Epithelial cell of esophagus (primary cell): ENCODE measurements at places on chromosomes 7 and 10.

GRCh38 chr7:118288098-118288497 lies 63.6 kb downstream of the ANKRD7 start:
- DNase-seq = no peak

- DNase-seq = peak; percentile 17
These were observed 569 bp downstream of the ZNF316 start for GRCh38 chr7:6637544-6638229.

DNA sequence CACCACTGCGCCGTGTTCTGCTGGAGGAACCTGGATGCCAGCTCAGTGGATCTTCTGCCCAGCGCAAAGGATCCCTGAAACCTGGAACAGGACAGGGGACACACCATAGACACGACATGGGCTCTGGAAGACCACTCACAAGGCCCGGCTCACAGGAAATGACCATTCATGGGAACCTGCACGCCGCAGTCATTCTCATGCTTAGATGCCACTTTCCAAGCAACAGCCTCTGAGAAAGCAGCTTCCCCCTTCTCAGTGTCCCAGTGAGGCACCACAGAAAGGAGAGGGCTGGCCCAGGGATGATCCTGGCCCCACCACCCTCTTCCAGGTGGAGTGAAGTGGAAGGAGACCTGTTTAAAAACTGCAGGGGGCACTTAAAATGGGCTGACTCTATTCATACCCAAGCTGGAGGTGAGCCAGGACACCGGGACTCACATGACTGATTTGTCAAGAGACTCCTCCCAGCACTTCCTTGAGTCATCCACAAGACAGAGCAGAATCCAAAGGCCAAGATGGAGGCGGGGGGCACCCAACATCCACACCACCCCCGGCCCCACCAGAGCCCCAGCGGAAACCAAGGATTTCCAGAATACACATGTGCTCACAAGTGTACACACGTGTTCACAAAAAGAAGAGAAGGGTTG lies 11.2 kb downstream of the CTBP2 start:
- DNase-seq = peak; percentile 88

- peak; percentile 39 for DNase-seq
These were observed 46.0 kb downstream of the ATAD1 start for GRCh38 chr10:87771871-87772500.

DNA sequence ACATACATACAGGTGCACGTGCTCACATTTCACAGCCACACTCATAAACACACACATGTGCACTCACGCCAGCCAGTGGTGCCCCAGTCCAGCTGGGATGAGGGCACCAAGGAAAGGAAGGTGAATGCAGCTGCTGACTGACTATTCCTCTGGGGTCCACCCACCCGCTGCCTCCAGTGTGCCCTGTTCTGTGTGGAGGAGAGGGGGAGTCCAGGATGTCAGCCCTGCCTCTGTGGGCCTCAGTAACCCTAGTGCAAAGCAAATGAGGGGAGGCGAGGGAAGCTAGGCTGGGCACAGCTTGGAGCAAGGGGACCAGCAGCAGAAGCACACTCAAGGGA lies 57.6 kb downstream of the YKT6 start:
- DNase-seq = no peak

- DNase-seq = no peak
These were observed 817 bp upstream of the DNAJB6 start for GRCh38 chr7:157335991-157336382.

DNA sequence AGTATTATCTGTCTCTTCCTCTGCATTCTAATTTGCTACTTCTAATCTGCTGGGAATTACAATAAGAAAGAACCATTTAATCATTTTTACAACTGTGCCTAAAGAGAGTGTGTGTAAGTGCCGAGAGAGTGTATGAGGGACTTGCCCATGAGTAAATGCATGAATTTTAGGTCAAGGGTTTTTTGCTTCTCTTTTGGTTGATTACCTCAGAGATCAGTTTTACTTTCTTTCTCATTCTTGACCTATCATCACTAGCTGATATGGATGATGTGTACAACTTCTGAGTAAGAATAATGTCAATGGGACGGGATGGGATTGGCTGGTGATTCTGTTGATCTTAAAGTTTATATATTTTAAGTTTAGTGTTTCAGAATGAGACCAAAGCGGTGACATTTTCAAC lies 47.8 kb downstream of the IKZF1 start:
- no peak for DNase-seq

GRCh38 chr10:955127-955819 lies 23.8 kb upstream of the LARP4B start:
- DNase-seq = no peak

DNA sequence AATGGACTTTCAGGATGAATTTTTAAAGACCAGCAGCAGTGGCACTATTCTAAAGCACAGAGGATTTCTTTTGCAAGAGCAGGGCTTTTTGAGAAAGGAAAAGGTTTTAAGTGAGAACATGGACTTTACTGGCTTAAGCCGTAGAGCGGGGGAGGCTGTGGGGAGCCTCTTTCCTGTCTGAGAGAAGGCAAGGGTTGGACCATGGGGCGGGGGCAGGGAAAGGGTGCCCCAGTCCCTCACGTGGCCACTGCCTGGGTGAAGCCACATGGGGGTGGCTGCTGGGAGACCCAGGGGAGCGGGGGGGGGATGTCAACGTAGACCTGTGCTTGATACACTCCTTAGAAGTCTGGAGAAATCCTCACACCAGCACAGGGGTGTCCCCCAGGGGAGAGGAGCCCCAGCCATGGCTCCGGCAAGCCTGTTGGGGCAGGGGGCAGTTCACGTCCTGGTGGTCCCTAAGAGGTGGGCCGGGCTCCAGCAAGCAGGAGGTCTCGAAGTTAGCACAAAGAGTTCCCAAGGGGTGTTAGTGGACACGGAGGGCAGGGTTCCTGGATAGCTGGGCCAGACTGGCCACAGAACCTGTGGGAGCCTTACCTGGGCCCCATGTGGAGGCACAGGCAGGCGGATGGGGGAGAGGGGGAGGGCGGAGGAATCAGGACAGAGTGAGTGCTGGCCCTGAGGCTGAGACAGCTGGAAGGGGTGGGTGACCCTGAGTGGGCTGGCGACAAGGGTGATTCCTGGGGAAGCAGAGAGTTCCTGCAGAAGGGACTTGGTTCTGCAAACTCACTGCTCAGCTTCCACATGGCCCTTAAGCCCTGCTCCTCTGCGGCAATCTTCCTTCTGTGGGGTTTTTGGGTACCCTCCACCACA lies 36.9 kb upstream of the ELFN1 start:
- no peak for DNase-seq

DNA sequence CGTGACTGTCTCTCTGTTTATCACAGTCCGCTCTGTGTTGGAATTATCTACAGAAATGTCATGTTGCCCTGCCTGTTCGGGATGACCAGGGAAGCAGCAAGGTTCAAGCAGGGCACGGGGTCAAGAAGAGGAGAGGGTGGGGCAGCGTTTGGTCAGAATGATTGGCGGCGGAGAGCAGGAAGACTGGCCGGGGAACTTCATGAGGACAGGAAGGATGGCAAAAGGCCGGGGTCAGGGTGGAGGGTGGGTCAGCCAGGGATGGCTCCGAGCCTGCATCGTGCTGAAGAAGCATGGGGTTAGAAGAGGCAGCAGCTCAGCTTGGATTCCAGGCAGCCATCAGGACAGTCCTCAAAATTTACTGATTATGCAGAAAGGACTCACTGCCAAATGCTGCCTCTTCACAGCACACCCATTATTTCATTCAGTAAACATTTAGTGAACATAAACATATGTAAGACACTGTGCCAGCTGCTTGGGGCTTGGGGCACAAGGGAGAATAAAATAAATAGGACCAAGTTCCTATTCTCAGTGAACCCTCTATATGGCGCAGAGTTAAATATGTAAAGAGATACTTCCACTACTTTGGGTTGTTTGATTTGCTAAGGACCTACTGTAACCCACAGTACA lies 42.8 kb downstream of the WNT2 start:
- no peak for DNase-seq

DNA sequence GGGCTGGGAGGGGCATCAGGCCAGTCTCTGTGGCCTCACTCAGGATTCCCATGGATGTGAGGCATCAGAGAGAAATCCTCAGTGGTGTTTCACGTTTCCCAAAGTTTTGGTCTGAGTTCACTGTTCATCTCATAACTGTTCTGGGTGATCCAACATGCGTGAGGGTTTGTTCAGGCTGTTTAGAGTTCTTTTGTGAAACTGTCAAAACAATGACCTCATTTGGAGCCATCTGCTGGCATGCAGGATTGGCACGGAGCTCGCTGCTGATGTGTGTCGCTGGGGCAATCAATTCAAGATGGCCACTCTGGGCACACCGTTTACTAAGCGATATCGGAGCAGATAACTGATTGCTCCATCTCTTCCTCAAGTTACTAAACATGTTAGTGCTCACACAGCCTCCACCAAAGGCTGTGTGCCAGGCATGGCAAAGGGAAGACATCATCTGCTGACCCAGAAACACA lies 365.6 kb downstream of the WDR11 start:
- no peak for DNase-seq

GRCh38 chr7:104175361-104175984 lies 32.3 kb downstream of the ORC5 start:
- DNase-seq = no peak

GRCh38 chr7:117087639-117088396 lies 134.5 kb downstream of the ST7 start:
- DNase-seq = no peak

- no peak for DNase-seq
These were observed 10.7 kb upstream of the COMTD1 start for GRCh38 chr10:75246506-75246905.

GRCh38 chr10:84270708-84271107 lies 25.9 kb downstream of the RGR start:
- no peak for DNase-seq
